DMS79 (cell line): ENCODE measurements at places on chromosomes 7 and 10.

- no peak for DNase-seq
These were observed 41.3 kb downstream of the CCDC6 start for GRCh38 chr10:59865101-59865500.

DNA sequence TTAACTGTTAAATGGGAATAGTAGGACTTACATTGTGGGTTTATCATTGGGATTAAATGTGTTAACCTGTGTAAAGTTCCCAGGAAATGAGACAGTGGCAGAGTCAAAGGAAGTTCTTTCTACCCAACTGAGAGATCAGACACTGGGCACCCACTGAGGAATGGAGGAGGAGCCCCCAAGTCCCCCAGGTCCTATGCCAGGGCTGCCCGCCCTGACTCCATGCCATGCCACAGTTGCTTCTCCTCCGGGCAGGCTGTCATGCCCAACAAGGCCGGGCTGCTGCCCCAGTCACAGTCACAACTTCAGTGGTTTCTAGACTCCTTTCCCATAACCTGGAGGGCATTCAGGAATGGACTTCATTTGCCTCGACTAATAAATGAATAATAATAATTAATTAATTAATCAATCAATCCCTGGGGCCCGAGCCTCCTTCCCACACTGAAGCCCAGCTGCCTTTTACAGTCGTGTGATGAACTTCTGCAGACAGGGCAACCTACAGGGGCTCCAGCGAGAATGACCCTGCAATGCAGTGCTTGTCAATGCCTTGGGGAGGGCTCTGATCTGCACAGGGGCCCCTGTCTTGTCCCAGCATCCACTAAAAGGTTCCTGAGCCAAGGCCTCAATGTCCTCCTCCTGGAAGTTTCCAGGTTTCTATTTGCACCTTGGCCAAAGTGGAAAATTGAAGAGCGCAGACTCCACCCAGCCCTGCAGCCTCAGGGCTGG is 32.4 kb downstream of the DRGX start:
- no peak for DNase-seq

DNA sequence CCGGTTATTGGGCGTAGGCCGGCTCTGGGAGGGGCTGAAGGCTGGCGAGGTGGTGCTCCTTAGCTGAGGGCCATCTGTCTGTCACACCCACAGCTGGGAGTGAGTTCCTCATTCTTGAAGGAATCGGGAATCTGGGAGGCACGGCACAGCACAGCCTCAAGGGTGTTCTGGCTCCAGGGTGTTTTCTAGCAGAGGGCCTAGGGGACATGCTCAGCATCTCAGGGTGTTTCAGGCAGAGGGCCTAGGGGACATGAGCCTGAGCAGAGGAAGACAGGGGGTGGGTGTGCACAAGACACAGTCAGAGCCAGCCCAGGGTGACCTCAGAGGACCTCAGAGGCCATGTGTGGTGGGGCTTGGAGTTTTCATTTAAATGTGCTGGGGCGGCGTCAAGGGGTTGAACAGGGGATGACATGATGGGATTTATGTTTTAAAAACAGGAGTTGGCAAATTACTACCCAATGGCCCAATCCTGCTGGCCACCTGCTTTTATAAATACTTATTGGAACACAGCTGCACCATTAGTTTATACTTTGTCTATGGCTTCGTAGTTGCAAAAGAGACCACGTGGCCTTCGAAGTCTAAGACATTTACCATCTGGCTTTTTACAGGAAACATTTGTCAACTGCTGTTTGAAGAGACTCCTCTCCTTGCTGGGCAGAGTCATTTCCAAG is 121.6 kb downstream of the PRKAG2 start:
- no peak for DNase-seq

DNA sequence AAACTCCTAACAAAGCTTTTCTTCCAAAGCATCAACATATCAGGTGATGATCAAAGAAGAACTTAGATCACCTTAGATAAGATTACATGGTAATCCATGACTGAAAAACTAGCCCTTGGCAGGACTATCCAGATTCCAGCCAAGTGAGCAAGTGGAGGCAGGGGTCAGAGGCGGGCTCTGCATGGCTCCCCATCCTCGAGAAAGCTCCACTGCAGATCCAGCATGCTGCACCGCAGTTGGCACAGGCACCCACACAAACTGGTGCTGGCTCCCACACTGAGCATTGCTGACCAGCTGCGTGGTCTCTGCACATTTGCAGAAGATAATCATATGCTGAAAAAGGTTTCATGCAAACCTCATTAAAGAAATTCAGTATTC is 10.1 kb downstream of the PSAP start:
- no peak for DNase-seq

GRCh38 chr7:106864298-106865081 is 592 bp upstream of the PIK3CG start:
- no peak for DNase-seq

GRCh38 chr10:121356183-121356582 is 242.1 kb downstream of the FGFR2 start:
- DNase-seq: no peak

DNA sequence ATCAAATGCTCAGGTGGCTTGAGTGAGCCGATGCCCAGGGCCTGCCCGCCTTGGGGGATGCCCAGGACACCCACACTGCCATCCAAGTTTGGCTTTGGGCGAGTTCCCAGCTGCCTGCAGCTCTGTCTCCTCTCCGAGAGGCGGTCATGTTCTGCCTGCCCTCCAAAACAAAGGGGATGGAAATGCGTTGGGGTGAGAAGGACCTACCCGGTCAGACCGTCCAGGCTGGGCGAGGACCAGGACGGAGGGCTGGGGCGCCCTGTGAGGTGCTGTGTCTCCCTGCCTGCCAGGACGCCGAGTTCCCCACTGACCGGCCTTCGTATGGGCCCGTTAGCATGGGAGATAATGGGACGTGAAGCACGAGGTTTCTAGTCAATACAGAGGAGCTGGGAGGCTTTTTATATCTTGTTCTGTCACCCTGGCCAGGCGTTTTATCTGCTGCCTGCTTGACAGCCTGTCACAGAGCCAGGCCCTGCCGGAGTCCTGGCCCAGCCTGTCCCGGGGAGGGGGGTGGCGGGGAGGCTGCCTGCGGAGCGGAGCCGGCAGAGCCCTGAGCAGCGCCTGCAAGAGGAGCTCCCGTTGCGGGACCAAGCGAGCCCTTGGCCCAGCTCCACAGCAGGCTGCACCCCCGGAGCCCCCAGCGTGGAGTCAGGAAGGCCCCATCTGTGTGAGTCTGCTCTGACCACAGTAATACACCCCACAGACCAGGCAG is 22.0 kb upstream of the ELFN1 start:
- DNase-seq: no peak

DNA sequence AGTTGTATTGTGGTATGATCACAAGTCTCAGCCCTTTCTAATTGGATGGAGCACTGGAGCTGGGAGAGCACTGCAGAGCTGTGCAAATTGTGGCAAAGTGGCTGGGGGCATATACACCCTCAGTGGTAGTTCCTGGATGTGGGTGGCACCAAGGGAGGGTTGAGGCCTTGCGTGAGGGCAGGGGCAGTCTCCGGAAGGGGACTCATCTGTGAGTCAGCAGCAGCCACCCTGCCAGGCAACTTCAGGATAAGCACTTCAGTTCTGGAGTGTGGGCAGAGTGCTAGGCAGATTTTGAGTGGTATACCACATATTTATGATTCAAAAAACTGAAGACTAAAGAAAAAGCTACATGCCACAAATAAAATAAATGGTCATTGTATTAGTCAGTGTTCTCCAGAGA is 210.5 kb downstream of the ETV1 start:
- DNase-seq: no peak

GRCh38 chr7:105028004-105028403 is 14.0 kb downstream of the KMT2E start:
- DNase-seq: no peak

DNA sequence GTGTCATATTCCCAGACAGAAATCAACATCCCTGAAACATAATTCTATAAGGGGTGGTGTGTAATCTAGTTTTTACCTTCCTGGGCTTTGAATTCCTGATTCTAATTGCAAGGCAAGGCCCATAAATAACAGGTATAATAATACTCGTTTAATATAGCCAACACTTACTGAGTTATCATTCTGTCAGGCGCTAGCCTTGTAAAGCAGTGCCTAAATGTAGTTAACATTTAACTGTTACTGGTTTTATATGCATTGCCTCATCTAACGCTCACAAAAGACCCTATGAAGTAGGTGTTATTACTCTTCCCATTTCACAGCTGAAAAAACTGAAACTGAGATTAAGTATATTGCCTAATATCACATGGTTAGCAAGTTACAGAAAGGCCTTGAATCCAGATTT is 772.5 kb downstream of the SUGCT start:
- no peak for DNase-seq

DNA sequence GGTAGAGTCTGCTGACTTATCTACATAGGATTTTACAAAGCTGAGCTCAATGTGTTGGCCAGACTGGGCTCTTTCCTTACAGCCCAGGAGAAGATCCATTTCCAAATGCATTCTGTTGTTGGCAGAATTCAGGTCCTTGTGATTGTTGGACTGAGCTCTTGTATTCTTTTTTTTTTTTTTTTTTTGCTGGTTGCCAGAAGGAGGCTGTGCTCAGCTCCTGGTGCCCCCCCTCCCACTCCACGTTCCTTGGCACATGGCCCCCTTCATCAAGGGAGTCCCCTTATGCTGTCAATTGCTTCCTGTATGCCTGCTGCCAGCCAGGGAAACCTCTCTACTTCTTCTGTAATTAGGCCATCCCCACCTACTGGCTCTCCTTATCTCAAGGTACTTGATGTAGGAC is 518.1 kb upstream of the AKR1E2 start:
- DNase-seq: no peak

DNA sequence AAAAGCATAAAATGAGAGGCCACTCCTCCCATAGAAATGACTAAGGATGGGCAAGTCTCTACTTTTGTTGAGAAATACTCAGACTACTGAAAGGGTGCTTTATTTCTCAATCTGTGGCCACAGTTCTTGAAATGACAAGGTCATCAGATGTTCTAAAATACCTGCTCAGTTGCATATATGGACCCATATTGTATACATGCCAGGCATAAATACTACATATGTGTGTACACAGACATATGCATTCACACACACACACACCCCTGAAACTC is 691.5 kb upstream of the SORCS1 start:
- no peak for DNase-seq

GRCh38 chr10:54194806-54195205 is 606.2 kb downstream of the PCDH15 start:
- DNase-seq: no peak

DNA sequence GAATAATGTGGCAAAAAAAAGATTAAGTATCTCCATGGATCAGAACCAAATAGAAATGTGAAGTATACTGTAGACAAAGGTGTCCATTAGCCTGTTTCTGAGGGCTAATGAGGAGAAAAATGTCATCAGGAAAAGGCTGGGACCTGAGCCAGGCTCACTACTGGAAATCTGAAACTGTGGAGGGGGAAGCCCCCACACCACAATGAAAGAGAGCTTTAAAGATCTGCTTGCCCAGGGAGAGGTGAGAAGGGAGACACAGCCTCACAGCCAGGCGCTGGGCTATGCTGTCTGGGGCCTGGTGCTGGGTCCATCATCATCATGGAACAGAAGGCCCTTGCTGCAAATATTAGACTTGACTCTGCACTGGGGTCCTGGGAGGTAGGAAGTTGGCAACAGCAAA is 90.4 kb downstream of the OSBPL3 start:
- DNase-seq: no peak

GRCh38 chr7:133313575-133313974 is 60.7 kb downstream of the EXOC4 start:
- DNase-seq: no peak

DNA sequence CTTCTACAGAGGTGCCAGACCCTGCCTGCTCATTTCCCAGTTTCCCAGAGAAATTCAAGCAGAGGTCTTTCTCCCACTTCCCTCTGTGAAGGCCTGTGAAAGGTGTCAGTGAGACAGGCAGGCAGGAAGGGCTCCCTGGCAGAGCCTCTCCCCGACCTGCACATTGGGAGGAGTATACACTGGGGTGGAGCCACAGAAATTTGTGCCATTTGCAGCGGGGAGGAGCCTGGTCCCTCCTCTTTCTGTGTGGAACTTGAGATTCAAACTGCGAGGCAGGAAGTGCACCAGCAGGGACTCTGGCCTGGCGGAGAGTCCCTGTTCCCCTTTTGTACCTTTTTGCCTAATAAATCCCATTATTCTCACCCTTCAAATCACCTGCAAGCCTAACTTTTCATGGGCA is 54.6 kb upstream of the OPN4 start:
- DNase-seq: no peak

GRCh38 chr7:15678653-15679052 is 7.8 kb downstream of the MEOX2 start:
- DNase-seq: no peak

- DNase-seq: no peak
These were observed 428.2 kb upstream of the GALNT17 start for GRCh38 chr7:70703785-70704184.

GRCh38 chr10:119407254-119407777 is 135.2 kb downstream of the RGS10 start:
- DNase-seq: no peak

GRCh38 chr7:156473476-156474240 is 166.9 kb upstream of the RNF32 start:
- DNase-seq: peak; percentile 12

GRCh38 chr10:116766837-116767634 is 24.7 kb upstream of the HSPA12A start:
- DNase-seq: no peak

- no peak for DNase-seq
These were observed 24.0 kb upstream of the GTF2I start for GRCh38 chr7:74633451-74633921.

GRCh38 chr7:136056651-136057231 is 79.6 kb upstream of the MTPN start:
- DNase-seq: no peak

DNA sequence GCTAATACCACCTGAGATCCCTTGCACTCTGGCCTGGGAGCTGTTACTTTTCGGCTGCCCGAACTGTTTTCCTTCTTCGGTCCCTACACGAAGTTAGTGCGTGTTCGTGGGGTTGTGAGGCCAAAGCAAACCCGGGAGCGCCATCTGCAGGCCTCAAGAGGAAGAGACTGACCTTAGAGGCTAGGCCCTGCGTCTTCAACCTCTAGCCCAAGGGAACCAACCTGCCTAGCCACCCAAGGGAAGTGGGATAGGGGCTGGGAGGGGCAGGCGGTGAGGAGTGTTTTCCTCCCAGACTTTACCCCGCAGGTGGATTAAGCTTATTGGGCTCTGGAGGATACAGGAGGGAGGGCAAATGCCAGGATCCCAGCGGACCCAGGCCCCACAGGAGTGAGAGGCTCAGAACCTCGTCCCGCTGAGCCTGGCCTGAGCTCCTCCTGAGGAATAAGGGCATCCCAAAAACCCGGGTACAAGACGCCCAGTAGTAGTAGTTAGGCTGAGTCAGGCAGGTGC is 1.7 kb upstream of the PAX2 start:
- DNase-seq: no peak

- no peak for DNase-seq
These were observed 155.0 kb upstream of the LYZL2 start for GRCh38 chr10:30784524-30784896.

DNA sequence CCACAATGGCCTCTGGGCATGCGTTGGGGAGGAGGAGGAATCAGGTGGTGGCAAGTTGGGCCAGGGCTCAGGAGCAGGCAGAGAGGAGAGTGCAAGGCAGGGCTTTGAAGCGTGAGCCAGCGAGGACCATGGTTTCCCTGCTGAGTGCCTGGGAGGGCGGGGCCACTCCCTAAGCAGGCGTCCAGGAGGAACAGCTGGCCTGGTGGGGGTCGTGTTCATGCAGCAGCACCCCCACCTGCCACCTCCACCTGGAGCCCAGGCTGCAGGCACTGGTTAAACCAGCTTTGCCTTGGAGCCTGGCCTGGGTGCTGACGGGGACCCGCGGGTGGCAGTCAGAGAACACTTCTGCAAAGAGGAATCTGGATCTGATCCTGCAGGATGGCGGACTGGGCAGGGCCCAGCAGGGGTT is 24.2 kb upstream of the AQP1 start:
- peak; percentile 26 for DNase-seq

- no peak for DNase-seq
These were observed 3.0 kb upstream of the LIPK start for GRCh38 chr10:88702848-88703597.

GRCh38 chr10:72561745-72562166 is 64.1 kb downstream of the MICU1 start:
- no peak for DNase-seq
